NCI-H1436 (cell line): ENCODE measurements at places on chromosomes 12 and 14.

- DNase-seq: no peak
Observed at GRCh38 chr14:103259801-103260628, 74.0 kb upstream of the EIF5 start.

- no peak for DNase-seq
Observed at GRCh38 chr12:130620756-130621155, 95.3 kb downstream of the RIMBP2 start.

GRCh38 chr12:27982385-27982784 is 9.9 kb upstream of the PTHLH start:
- no peak for DNase-seq

- DNase-seq: no peak
Observed at GRCh38 chr12:84793558-84794367, 118.8 kb downstream of the SLC6A15 start.

GRCh38 chr12:127300075-127300474 is 966.9 kb upstream of the TMEM132C start:
- DNase-seq: no peak

DNA sequence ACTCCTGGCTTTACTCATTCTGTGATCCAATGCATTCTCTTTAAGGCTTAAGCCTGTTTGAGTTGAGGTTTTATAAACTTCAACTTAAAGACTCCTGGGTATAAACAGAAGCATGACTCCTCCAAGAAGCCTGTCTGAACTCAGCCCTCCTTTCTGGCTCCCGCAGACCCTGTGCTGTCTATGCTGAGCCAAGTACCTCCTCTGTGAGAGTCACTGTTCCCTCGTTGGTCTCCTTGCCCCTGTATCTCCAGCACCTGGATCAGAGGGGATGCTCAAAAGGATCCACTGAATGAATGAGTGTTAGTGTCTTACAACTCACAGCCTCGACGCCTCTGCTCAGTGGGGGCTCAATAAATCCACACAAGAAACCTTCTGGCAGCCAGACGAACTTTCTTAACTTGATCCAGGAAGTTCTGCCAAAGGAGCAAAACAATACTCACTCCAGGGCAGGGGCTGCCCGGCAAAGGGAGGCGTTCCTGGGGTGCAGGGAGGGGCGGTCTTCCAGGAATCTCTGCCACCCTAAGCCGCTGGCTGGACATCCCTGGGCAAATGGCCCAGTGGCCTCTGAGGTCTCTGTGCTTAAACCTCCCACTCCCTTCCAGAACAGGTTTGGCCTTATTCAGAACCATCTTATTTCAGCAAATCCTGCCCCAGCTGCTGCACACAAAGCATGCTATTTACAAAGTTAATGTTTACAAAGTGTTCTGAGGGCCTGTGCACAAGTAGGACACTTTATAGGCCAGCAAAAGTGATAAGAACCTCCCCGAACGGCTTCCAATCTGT is 32.9 kb downstream of the MAP1LC3B2 start:
- no peak for DNase-seq

GRCh38 chr12:4164559-4165558 is 108.7 kb upstream of the CCND2 start:
- DNase-seq: no peak

DNA sequence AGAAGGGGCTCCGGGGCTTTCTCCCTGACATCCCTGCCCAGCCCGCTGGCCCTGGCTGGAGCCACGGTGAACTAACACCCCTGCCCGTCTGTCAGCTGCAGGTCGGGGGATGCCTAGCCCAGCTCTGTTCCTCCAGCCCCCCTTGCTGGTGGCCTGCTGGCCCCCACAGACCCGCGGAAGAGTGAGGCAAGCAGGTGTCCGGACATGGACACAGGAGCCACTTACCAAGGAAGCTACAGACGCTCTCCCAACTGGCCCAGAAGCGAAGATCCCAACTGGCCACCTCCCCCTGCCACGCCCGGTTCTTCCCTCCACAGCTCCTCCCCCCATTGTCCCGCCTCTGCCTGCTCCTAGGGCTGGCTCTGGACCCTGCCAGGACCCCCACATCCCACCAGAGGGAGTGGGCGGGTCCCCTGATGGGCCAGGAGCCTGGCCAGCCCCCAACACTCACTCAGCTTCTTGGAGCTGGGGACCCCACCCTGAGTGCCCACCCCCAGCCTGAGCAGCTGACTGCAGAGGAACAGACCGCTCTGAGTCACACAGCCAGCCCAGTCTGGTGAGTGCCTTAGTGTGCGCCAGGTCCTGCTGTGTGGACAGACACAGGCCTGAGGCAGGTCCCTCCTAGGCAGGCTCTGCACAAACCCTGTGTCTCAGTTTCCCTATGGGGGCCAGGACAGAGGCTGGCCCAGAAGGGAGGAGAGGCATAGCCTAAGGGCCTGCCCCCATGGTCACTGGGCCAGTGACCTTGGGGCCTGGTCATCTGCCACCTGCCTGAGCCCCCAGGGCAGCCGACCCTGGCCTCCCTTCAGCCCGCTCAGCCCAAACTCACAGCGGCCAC is 7.7 kb downstream of the AHNAK2 start:
- DNase-seq: no peak

GRCh38 chr14:81453166-81453766 is 53.1 kb upstream of the STON2 start:
- peak; percentile 36 for DNase-seq

DNA sequence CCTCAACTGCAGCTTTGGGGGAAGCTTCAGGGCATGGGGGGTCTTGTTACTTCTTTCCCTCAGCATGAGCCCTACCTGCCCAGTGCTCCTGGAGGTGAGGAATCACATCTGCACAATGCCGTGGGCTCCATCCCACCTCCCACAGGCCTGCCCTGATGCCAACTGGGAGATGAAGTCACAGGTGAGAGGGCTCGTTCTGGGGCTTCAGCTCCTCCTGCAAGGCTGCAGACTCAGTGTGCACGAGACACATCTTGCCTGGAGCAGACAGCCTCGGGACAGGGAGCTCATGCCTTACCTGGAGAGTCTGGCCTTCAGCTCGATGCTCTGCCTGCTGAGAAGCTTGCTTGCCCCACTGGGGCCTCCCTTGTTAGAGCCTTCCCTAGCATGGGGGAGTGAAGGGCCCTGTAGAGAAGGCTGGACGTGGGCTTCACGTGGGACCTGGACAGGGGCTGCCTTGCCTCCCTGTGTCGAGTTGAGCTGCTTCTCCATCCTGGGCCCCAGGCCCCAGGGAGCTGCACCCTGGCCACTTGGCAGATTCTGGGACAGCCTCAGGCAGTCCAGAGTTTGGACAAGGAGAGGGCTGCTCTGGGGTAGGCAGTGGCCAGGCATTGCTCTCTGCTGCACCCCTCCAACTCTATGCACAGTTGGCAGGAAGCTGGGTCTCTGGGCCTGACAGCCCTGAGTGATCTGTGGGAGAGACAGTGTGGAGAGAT is 171.4 kb downstream of the KIF26A start:
- no peak for DNase-seq

DNA sequence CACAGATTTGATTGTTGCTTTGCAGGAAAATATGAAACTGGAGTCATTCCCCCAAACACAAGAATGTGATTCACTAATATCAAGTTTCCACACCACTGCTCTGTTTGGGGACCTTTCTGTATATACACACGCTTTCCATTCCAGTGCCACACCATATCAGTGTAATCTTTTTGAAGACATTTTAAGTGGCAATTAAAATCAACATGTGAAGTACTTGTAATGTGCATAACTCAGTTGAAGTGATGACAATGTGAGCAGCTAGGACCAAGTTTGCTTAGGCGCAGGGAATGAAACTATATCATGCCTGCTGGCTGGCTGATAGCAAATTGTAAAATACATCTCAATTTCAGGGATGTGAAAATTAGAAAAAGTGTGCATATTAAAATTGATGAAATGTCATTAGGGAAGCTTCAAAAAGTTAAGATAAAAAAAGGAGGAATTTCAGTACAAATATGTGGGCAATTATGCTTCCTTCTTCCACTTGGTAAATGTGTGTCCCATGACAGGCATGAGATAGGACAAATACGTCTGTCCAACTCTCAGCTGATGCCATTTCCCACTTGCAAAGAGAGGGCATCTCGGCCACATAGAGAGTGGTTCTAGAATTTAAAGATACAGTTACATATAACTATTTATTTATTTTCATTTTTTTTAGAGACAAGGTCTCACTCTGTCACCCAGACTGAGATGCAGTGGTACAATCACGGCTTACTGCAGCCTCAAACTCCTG is 43.7 kb downstream of the HSPB8 start:
- DNase-seq: no peak

DNA sequence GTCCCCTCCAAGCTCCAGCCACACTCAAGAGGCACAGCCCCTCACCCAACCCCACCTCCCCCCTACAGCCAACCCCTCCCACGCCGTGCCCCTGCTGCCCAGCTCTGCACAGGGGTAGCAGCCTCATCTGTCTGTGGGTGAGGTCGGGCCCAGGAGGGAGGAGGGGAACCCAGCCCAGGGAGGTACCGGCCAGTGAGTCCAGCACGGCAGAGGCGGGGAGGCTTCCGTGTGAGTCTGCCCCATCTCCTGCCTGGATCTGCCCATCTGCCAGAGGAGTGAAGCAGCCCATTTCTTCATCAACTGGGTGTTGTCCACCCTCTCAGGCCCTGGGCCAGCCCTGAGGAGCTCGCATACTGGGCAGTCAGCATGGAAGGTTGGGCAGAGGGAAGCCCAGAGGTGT is 54.2 kb downstream of the CCNK start:
- no peak for DNase-seq

- DNase-seq: no peak
Observed at GRCh38 chr12:131929581-131930456, 743 bp downstream of the PUS1 start.

DNA sequence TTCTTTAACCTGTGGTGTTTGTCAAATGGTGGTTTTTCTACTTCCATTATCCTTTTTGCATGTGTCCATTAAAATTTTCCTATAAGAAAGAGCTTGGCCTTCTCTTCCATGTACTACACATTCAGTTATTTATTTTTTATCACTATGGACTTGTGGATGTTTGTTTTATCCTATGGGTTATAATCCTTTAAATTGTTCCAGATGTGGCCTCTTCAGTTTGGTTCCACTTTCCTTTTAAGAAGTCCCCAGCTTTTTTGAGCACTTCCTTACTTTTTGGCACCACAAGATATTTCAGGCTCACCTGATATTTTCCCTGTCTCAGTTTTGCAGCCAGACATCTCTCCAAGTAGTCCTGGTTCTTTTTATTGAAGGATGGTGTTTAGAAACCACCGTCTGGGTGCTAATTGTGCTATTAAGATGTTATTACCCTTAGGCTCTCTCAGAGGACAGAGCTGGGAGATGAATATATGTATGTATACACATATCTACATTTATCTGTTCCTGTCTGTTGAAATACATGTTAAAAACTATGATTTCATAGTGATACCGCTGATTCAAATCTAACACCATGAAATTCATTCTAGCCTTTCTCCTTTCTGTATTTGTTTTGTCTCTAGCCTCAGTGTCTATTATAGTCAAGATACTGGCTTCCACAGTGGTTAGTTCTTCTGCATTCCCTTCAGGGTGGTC is 408.5 kb upstream of the RGS6 start:
- no peak for DNase-seq

- DNase-seq: no peak
Observed at GRCh38 chr12:55314043-55314442, at the start of gene OR6C1. Gene OR6C1, plus strand, starts transcription at chr12:55314343. Its CDS starts 6,257 bp downstream, at chr12:55320600.

- DNase-seq: peak; percentile 34
Observed at GRCh38 chr12:102811110-102811737, 105.8 kb downstream of the PAH start.

GRCh38 chr14:68891851-68892660 is 87.0 kb downstream of the ACTN1 start:
- no peak for DNase-seq

- no peak for DNase-seq
Observed at GRCh38 chr12:92540782-92541423, 161.9 kb upstream of the PLEKHG7 start.

- no peak for DNase-seq
Observed at GRCh38 chr12:113984464-113984863, 18.3 kb upstream of the RBM19 start.

DNA sequence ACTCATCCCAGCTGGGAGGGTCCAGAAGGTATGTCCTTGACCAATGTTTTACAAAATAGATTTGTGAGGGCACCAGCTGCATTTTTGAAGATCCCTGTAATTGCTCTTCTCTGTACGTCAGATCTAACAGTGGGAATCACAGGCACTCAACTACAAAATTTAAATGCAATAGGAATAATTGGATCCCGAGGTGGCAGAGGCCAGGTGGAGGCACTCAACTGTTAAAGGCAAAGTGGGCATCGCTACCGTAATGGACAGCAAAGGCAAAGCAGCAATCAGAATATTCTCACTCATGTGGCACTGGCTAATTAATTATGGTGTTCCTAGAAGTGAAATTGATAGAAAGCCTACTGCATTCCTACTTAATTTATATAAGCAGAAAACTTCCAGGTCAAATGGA is 27.9 kb upstream of the PSMC1 start:
- DNase-seq: no peak

GRCh38 chr12:23855813-23856212 is 93.7 kb downstream of the SOX5 start:
- no peak for DNase-seq

DNA sequence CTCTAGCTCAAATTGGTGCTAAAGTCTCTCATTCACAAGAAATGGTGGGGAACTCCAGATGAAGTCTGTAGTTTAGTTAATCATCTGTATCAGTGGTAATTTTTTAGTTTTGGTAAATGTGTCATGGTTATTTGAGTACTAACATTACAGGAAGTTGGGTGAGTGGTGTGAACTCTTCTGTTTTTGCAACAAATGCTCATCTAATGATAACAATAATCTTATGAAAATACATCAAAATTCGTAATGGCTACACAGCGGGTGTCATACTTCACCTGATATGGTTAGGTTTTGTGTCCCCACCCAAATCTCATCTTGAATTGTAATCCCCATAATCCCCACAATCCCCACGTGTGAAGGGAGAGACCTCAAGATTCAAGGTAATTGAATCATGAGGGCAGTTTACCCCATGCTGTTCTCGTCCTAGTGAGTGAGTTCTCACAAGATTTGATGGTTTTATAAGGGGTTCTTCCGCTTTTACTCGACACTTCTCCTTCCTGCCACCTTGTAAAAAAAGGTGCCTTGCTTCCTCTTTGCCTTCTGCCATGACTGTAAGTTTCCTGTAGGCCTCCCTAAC is 209.3 kb upstream of the FOXN3 start:
- no peak for DNase-seq

GRCh38 chr14:75279153-75279762 is 630 bp downstream of the FOS start:
- DNase-seq: no peak

- no peak for DNase-seq
Observed at GRCh38 chr12:82660541-82661325, 26.0 kb upstream of the TMTC2 start.

- DNase-seq: no peak
Observed at GRCh38 chr12:40999210-40999609, 188.9 kb upstream of the PDZRN4 start.

GRCh38 chr12:61538951-61539350 is 721.3 kb upstream of the USP15 start:
- DNase-seq: no peak

GRCh38 chr14:73833034-73833433 is 18.6 kb upstream of the PTGR2 start:
- DNase-seq: no peak

DNA sequence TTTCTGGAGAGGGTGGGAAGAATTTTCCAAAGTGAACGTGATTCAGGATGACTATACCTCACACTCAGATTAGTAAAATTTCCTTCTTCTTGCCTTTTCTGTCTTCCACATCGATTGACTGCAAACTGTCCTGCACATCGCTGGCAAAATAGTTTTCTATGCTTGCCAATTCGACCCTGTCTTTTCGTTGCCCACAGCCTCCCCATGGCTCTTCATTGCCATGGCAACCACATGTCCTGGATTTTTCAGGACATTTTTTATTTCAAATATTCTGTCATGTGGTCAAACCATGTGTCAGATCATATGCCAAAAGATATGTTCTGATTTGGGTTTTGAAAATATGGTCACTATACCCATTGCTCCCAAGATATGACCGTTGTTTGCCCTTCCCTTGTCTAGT is 46.9 kb upstream of the OTX2 start:
- DNase-seq: no peak

- DNase-seq: no peak
Observed at GRCh38 chr14:53108292-53109104, 44.6 kb downstream of the DDHD1 start.
